ENCODE measurements at places on chromosomes 4 and X.
A peak's percentile ranks its signal among the peaks of the same experiment; 100 is the strongest.

GRCh38 chr4:30828264-30828926, 108.2 kb downstream of the PCDH7 start:
- DNase-seq = peak; percentile 22

DNA sequence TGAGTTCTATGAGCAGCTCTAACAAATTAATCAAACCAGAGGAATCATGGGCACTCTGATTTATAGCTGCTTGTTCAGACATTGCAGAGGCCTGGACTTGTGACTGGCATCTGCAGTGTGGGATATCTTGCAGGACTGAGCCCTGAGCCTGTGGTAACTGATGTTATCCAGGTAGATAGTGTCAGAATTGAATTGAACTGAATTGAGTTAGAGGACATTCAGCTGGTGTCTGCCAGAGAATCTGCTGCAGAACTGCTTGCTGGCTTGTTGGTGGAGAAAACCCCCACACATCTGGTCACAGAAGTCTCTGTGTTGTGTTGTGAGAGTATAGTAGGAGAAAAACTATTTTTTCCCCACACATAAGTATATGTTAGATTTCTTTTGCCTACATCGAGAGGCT, 42.2 kb downstream of the SMIM20 start:
- DNase-seq = no peak

DNA sequence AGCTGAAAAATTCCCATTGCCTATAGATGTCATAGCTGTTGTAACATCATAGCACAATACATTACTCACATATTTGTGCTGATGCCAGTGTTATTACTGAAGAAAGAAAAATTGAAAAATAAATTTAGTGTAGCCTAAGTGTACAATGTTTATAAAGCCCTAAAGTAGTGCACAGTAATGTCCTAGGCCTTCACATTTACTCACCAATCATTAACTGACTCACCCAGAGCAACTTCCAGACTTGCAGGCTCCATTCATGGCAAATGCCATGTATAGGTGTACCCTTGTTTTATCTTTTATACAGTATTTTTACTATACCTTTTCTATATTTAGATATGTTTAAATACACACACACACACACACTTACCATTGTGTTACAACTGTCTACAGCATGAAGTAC, 265.4 kb upstream of the MAGEB18 start:
- no peak for DNase-seq

GRCh38 chr4:116489739-116490138, 595.6 kb downstream of the TRAM1L1 start:
- no peak for DNase-seq

DNA sequence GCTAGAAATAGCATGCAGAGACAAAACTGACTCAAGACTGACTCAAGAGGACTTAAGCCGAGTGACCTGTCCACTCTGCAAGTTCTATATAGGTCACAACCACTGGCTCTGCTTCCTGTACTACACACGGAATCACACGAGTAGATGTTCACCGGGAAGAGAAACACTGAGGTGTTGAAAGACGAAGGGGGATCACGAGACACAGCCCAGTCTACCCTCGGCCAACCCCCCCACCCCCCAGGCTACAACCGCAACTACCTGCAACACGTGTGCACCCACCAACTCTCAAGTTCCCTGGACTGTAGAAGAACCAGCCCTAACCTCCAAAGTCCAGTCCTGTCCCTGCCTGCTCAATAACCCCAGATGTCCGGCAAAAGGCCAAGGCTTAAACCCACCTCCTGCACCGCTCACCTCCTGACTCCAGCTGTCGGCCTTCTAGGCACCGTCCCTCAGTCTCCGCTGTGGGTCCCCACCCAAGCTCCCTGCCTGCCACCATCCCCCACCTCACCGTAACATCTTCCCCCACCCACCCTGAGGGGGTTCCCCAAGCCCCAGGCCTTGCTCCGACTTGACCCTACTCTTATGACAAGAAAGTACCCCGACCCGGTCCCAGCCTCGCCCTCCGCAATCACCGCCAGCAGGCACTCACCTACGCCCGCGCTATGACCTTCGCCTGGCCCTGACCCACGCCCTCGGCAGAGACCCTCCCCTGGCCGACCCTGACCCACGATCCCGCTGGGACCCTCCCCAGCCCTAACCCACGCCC, 739 bp downstream of the GAK start:
- DNase-seq = no peak

GRCh38 chrX:65642914-65643491, 24.5 kb upstream of the MSN start:
- DNase-seq = no peak

DNA sequence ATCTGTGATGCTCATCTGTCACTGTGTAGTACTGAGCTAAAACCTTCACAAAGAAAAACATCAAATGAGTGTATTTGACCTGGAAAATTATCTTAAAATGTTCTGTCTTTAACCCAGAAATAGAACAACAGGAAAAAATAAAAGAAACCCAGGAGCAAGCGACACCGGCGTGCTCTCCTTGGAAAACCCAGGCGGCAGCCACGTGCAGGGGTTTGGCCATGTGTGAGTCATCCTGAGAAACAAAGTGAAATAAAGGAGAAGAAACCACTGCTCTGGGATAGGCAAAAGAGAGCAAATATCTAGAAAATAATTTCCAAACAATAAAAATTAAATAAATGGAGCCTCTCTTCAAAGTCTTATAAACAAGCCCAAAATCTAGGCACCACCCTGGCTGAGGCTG, 20.0 kb upstream of the TMEM128 start:
- no peak for DNase-seq

DNA sequence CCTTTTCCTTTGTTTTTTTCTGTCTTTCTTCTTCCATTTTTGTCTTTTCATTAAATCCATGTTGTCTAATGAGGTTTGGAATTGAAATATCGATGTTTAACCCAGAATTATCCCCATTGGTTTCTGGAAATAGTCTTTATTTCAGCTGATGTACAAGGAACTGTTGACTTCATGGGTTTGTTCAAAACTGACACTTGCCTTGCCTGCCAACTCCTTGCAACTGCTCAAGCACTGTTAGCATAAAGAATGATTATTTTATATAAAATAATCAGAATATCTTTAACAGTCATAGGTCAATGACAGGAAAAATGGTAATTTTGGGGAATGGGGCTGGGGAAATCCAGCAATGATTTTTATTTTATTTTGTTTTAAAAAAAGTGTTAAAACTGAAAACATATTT, 359.6 kb upstream of the LCORL start:
- DNase-seq = no peak

DNA sequence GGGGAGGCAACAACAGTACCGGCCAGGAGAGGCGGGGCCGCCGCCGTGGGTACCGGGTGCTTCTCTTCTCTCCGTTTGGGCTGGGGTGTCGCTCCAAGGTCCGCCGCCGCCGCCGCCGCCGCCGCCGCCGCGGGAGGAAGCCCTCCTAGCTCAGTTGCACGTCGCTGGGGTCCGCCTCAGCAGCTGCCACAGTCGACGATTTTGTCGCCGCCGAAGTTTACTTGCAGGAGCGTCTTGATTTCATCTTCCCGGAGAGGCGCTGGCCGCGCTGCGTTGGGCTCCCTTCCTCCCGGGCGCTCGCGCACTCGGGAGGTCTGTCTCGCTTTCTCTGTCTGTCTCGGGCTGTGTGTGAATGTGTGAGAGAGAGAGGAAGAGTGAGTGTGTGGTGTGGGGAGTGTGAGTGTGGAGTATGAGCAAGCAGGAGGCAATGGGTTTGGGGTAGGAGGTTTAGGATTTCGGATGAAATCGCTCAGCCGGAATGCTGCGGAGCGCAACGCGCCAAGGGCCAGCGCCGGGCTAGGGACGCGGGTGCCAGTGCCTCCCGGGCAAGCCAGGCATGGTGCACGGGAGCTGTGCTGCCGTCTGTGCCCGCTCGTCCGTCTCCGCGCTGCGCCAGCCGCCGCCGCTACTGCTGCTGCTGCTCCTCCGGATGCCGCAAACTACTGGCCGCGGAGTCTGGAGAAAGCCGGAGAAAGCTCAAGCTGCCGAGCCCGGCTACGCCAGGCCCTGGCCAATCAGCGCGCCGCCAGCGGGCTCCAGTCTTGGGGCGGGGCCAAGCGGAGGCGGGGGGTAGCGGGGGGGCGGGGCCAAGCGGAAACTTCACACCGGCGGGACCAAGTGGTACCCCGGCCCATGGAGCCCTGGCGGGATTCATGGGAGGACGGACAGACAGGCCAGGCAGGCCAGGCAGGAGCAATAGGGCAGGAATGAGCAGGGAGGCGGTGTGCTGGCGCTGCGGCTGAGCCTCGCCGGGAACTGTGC, at the start of gene PCDH19:
PCDH19 (minus strand) TSS at position 664 of the 981 bp plus-strand sequence. CDS start 1,676 bp downstream, outside the sequence.
- peak; percentile 50 for DNase-seq

DNA sequence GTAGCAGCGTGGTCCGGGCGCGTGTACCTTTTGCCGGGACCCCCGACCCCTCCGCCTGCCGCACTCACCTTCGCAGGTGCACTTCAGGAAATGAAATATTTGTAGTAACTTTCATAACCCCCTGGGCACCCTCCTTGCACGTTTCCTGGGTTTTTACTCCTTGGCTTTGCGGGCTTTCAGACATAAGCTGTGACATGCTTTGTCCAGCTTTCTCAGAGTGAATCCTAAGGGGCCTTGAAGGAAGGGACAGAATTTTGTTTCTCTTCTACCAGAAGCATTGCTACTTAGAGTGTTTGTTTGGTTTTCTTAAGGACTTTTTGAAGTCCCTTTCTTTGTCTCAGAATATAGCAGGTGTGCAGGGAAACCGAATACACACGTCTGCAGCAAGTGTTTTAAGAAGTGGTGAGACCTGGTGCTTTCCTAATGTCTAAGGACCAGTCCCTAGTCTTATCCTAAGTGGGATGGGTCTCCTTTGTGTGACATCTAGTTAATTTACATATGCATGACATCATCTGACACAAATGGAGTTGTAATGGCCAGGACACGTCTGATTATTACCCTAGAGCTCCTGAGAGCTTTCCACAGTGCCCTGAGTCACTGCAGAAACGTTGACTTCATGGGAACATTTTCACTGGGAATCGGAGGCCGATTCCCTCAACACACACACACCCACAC, 1.3 kb downstream of the FAM149A start:
- DNase-seq = no peak

DNA sequence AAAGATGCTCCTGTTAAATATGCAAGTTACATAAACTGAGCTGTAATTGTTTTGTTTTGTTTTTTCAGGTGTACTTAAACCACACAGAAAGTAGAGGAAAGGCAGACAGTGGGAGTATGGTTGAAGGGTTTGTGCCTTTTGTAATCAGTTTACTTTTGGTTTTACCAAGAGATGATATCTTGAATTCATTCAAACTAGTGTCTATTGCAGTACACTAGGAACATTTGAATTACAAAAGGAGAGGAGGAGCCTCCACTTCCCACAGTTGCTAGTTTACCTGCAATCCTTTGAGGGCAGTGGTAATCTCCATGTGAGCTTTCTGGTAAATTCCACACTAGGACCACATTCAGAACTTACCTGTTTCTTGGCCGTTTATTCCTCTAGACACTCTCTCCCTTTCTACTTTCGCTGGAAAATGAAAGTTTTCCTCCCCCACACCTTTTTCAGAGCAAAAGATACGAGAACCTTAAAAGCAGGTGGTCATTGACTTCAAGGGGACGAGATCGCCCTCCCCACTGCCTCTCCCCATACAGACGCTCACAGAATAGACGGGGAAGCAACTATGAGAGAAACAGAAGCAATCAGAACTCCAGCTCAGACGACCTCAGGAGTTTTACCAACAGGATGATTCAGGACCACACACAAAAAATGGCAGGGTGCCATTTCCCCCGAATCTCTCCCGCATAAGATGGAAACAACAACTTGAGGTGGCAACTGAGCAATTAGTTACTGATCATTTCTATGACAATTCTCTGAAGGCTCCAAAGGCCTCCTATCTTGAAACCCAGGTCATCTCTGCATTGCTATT, 3.3 kb downstream of the RBM47 start:
- DNase-seq = no peak

DNA sequence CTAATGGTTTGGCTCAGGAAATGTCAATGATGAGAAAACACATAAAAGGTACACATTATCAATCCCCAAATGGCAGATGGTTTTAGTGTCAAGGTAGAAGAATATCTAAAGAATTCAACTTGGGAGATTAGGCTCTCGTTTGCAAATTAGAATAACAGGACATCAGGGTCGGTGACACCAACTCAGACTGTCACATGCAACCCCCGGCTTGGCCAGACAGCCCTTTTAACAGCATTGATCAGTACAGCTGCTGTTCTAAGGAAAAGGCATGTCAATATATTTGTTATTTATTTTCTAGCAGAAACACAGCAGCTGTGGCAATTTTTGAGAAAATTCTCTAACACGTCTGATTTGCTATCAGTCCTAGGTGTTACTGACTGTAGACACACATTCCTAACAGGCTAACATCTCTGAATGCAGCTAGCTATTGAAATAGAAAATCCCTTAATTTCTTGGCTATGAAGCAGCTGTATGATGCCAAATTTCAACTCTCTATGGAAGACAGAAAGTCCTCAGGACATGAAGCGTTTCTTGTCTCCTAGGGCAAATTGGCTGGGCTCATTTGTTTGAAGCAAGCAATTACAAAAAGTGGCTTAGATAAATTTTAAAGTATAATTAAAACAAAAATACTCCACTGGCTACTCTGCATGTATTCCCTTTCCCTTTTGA, 269.0 kb upstream of the CXXC4 start:
- no peak for DNase-seq

DNA sequence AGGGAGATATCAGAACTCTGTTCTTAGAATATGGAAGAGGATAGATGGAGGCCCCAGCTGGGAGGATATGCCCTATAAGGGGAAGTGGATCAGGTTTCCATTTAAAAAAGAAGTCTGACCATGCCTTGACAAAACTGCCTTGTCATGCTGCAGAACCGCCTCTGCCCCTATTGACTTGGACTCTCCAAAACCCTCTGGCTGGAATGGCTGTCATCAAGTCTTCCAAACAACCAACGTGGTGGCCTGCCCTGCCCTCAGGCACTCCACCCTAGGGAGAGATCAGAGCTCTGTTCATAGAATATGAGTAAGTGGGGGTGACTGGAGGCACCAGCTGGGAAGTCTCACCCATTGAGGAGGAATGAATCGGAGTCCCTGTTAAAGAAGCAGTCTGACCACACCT, 114.9 kb downstream of the VSIG4 start:
- no peak for DNase-seq

DNA sequence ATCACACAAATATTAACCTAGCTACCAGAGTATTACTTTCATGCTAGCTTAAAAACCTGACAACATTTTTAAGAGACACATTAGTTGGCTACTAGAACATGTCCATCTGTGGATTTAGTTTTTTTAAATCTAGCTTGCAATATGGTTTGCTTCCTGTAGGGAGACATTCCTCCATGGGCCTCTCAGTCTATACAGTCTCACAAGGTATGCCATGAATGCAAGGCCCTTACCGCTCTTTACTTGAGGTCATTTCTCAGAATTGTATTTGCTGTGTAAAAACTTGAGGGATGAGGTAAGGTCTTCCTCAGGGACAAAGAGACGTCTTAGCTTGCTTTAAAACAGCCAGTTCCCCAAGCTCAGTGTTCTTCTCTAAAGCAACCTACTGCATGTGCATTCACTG, 26.9 kb downstream of the UBA6 start:
- DNase-seq = no peak

DNA sequence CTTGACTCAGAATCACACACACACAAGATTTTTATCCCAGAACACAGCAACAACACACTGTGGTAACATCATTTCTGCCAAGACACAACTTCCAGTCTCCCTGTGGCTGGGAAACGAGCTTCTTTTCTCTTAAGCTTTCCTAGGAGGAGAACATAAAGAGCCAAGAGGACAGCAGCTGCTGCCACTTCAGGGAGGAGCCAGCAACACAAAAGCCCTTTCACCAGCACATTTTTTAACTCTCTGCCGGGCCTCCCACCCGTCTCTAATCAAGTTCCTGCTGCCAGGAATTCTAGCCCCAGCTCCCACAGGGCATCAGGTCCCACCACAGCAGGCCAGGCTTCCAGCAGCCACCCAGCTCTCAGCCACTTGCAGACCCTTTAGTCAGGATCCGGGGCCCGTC, 22.4 kb downstream of the FAT1 start:
- peak; percentile 96 for DNase-seq
